ENCODE measurements at places on chromosomes 3 and 15.

GRCh38 chr3:41477399-41478014, 278.2 kb downstream of the CTNNB1 start:
- no peak for DNase-seq

- DNase-seq: no peak
Observed at GRCh38 chr15:66505430-66505811, 295 bp downstream of the ZWILCH start.

GRCh38 chr3:164730815-164731360, 347.4 kb downstream of the SI start:
- no peak for DNase-seq

- no peak for DNase-seq
Observed at GRCh38 chr15:74410502-74410901, 23.3 kb downstream of the SEMA7A start.

- DNase-seq: no peak
Observed at GRCh38 chr3:173945170-173945569, 547.6 kb downstream of the NLGN1 start.

- no peak for DNase-seq
Observed at GRCh38 chr15:69862540-69862939, 235.2 kb downstream of the TLE3 start.

DNA sequence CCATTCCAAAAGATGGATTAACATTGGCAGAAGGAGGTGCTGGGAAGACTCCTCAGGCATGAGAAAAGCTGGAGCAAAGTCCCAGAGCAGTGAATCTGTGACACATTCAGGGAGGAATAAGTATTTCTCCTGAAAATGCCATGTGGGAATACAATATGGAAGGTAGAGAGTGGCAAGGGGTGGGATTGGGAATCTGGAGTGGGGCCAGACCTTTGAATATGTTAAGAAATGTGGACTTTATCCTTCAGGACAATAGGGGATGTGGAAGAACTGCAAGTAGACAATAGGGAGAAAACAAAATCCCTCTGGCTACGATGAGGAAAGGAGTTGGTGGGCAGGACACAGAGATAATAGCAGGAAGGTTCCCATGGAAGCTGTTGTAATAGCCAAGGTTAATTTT, 305.6 kb upstream of the TGFBR2 start:
- DNase-seq: no peak

DNA sequence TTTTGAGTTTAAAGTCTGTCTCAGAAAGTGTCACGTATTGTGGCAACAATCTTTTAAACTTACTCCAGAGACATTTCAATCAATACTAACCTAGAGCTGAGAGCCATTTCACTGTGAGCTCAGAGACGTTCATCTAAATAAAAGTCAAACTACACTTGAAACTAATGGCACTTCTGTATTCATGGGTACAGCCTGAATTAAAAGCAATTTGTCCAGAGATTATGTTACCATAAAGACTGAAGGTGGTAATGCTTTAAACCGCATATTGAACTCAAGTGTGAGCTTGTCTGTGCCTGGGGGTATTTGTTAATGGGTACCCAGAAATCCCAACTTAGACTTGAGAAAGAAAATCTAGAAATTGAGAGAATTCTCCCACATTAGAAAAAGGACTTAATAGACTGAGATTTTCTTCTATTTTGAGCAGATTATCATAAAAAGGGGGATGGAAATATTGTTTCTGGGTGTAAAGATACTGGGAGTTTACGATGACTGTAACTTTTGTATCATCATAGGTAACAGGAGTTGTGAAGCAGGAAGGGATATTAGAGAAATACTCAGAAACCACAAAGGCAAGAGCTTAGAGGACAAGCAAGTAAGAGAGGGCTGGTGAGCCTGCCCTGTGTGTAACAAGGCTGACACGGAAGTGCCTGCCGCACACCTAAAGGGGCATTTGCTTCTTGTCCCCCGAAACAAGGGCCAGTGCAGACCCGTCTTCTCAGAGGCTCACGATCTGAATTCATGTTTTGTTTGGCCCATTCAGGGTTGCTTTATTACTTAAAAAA, 36.9 kb downstream of the LRIG1 start:
- no peak for DNase-seq

- DNase-seq: no peak
Observed at GRCh38 chr15:69568173-69569009, 115.8 kb downstream of the RPLP1 start.

GRCh38 chr3:60291115-60291514, 960.1 kb downstream of the FHIT start:
- no peak for DNase-seq

- peak; percentile 63 for DNase-seq
Observed at GRCh38 chr3:30155755-30156154, 450.6 kb upstream of the TGFBR2 start.

- DNase-seq: no peak
Observed at GRCh38 chr15:32733281-32733680, 15.5 kb downstream of the GREM1 start.

DNA sequence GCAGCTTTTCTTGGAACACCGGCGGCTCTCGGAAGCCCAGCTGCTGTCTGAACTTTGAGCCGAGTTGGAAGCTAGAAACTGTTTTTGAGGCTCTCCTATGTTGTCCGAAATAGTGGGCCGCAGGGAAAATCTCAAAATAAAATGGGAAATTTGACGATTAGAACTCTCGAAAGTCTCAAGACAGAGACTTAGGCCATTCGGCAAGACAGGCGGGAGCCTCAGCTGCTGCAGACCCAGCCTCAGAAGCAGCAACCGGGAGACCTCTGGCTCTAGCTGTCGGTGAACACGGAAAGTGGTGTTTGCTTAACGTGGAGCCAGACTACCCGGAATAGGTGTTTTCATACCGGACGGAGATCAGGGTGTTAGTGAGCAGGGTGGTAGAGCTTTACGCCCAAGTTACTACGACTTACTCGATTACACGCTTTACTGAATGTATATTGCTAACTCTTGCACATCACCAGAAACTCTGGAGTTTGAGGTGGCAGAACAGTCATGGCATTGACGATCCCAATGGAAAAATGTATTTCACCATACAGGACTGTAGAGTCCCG, 357 bp upstream of the MAN2C1 start:
- DNase-seq: no peak

DNA sequence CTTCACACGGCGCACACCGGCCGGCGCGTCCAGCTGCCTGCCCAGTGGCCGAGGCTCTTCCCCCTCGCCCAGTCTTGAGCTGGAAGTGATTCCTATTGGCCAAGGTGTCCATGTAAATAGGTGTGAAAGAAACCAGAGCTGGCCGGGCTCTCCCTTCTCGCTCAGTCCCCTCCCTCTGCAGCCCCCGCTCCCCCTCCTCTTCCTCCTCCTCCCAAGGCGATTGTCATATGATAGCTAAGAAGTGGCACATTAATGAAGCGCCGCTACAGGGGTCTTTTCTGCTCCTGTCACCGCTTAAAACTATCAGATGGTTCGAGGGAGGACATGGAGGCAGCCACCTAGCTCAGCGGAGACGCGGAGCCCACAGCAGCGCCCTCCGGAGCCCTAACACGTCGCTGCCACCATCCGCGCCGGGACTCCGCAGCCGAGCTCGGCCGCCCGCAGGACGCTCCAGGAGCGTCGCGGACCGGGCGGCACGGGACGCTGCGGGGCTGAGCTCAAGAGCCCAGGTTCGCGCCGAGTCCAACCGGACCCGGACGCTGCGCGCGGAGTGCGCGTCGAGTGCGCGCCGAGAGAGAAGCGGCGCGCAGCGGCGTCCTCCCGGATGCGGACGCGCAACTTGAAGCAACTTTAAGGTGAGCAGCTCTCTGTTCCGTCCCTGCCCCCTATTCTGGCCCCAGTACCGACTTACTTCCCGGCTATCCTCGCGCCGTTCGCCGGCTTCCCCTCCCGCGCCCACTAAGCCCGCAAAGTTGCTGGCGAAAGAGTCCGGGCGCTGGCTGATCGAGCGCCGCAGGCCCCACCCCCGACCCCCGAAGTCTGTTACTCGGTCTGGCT, at the start of gene FOXB1:
FOXB1 (plus strand) TSS at position 303 of the 837 bp plus-strand sequence. CDS start 653 bp downstream, outside the sequence.
- DNase-seq: no peak

DNA sequence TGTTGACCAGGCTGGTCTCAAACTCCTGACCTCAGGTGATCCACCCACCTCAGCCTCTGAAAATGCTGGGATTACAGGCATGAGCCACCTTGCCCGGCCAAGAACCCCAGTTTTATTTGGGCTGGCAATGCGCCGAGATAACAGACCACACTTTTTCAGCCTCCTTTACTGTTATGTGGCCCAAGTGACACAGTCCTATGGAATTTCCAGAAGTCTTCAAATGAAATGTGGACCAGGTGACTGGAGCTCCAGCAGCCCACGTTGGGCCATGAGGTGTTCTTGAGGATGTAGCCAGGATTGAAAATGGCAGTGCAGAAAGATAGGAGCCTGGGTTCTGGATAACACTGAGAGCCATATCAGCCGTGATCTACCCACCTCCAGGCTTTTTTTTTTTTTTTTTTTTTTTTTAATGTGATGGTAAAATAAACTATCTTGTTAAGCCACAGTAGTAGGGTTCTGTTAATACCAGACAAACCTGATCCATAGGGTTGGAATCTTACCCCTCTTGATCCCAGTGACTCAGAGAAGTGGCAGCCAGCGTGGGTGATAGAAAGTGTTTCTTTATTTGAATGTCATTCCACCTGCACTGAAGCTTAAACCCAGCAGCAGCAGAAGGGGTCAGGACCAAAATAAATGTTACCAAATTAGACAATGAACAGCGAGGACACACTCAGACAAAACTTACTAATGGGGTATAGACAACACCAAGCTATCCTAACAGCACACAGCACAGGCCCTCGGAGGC, 55.6 kb downstream of the LHFPL4 start:
- no peak for DNase-seq

DNA sequence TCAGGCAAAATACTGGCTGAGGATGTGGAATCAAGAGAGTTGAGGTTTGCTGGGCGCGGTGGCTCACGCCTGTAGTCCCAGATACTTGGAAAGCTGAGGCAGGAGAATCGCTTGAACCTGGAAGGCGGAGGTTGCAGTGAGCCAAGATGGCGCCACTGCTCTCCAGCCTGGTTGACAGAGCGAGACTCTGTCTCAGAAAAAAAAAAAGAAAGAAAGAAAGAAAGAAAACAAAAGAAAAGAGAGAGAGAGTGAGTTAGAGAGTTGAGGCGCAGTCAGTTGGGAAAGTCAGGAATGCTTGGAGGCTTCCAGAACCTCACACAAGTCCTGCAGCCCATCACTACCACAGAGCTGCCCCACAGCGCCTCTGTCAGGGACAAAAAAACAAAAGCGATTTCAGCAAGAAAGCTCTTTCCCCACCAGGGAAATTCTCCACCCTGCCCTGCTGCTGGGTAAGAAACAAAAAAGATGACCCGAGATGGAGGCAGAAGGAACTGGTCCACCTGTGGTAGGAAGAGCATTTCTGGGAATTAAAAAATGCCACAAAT, 13.8 kb downstream of the HDC start:
- DNase-seq: no peak

- DNase-seq: no peak
Observed at GRCh38 chr15:60343221-60343970, 54.4 kb downstream of the ANXA2 start.

GRCh38 chr3:176959867-176960266, 237.4 kb downstream of the TBL1XR1 start:
- DNase-seq: no peak

DNA sequence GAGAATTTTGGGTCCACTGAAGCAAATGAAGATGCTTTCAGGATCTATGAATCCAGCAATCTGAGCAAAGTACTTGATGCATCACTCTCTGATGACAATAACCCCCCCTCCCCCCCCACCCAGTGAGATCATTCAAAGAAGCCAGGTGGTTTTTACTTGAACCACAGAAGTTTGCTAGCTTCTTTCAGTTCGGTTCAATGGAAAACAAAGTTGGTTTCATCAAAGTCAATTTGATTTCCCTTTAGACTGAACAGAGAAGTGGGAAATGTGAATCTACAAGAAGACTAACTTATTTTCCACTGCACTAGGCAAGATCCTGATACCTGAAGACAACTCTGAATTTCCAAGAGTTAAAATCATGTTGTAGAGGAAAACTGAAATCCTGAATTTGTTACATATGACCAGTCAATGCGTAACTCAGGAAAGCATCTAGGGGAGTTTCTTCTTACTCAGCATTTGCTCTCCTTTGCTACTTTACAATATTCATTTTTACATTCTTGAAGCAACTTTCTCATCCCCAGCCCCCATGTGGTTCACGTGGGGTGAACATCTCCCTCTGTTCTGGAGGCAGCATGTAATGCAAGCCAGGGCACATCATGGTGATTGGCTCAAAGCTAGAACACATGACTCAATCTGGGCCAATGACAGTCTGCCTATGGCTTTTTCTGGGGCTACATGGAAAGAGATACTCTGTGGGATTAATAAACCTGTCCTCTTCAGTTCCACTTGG, 572.6 kb downstream of the FOXP1 start:
- DNase-seq: no peak

GRCh38 chr3:127172211-127172610, 20.7 kb upstream of the PRR23E start:
- no peak for DNase-seq

DNA sequence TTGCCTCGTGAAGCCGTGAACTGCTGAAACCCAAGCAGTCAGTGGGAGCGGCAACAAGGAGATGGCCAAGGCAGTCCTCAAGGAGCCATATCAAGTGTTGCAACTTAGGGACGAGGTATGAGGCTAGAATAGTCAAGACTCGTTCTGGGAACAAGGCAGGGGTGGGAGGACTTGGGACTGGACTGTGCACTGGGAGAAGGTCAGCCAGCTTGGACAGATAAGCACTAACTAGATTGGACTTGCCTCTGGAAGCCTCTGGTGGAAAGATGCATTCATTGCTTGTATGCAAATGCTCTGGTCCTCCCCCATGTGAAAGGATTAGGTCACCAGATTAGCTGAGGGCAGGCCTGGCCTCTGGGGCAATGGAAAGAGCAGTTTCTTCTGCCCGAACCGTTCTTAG, 123.3 kb upstream of the CTNNB1 start:
- no peak for DNase-seq

GRCh38 chr3:38119248-38119544, 17.7 kb downstream of the ACAA1 start:
- DNase-seq: no peak

DNA sequence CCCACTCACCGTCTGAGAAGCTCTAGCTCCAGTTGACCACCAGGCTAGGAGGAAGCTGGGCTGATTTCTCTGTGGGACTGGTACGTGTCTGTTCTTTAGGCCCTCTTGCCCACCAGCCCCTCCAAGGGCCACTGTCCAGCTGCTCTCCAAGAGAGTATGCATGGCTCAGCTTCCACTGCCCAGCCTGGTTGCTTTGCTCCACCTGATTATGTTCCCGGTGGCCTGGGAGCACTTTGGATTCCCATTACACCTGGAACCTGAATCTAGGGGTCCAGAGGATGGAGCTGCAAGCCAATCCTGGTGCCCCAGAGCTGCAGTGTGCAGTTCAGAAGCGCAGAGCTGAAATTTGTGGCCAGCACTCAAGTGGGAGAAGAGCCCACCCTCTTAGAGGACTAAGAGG, 402.1 kb upstream of the CNTN6 start:
- DNase-seq: no peak

GRCh38 chr15:101250873-101251829, 697 bp downstream of the CHSY1 start:
- DNase-seq: no peak

DNA sequence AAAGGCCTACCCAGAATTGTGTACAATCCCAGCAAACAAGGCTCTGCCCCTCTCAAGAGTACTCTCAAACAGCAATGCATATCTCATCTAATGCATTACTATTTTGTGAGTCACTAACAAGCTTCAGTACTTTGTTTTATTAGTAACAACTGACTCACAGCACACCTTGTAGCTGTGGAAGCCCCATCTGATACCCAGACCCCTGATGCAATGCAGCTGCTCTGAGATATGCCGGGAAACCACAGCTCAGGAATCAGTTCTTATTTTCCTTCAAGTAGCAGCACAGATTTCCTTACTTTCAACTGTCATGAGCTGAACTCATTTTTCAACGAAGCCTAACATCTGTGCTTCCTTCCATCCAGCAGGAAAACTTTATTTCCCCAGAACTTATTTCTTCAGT, 37.8 kb downstream of the CCNL1 start:
- no peak for DNase-seq

Data from dermis microvascular lymphatic vessel endothelial cell (primary cell).